BJ (cell line): ENCODE measurements at places on chromosomes 12 and 14. TPM values are rescaled to one million over a fixed set of nuclear protein-coding genes. Genes with fewer than 3 reads are reported as not detected.

KRT3 gene
- not detected in 2 replicates for polyA plus RNA-seq

CCDC88C gene
- not detected in 2 replicates for polyA plus RNA-seq

ESPL1 gene
- 3.0 and 7.3 TPM in 2 replicates for polyA plus RNA-seq

DDX47 gene
- polyA plus RNA-seq, result 47.9 and 68.9 TPM in 2 replicates

KLRC4 gene
- polyA plus RNA-seq, result not detected in 2 replicates

FLRT2 gene
- 16.7 and 22.4 TPM in 2 replicates for polyA plus RNA-seq

ZBTB1 gene
- 16.0 and 32.7 TPM in 2 replicates for polyA plus RNA-seq

PMCH gene
- not detected in 2 replicates for polyA plus RNA-seq

POMT2 gene
- 17.4 and 23.3 TPM in 2 replicates for polyA plus RNA-seq
